ENCODE measurements at places on chromosomes 2 and 18.

DNA sequence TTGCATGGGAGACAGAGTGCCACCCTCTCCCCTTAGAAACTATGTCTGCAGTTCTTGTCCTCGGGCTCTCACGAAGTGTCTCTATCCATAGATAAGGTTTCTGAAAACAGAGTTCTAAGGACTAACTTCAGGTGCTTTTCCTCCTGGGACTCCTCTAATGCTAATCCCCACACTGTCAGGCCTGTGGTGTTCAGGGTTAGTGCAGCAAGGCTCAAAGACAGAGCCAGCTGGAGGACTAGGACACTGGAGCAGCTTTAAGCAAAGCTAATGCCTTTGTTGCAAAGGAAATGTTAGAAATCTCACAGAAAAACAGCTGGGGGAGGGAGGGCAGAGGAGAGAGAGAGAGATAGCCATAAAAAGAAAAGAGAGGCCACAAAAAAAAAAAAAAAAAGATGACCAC is 824.0 kb upstream of the FSHR start:
- no peak for DNase-seq

DNA sequence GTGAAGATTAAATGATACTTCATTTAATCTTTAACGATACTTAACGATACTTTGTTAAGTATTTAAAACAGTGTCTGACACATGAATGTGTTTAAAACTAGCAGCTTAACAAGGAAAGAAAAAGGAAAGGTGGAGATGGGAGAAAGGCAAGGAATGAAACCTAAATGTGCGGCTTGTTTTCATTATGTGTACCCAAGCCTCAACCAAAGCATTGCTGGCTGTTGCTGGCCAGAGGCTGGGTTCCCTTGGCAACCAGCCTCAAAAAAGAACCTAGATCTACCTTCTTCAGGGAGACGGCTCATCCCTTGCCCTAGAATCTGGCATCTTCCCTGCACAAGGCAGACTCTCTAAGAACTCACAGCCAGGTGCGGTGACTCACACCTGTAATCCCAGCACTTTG is 13.8 kb upstream of the PCBP1 start:
- no peak for DNase-seq

DNA sequence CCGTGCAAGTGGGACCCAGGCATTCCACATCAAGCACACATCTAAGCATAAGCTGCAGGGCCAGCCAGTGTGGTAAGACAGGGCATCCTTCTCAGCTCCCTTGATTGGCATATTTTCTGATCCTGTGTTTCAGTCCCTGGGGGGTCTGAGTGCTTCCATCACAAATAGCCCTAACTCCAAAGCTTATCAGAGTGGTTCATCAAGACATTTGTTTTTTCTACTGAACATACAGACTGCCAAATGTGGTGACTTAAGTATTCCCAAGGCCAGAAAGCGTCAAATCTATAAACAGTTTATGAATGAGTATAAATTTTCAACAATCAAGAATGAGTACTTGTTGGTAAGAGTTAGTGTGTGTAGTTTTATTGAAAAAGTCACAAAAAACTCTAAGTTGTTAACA is 18.8 kb downstream of the SPRED2 start:
- no peak for DNase-seq

DNA sequence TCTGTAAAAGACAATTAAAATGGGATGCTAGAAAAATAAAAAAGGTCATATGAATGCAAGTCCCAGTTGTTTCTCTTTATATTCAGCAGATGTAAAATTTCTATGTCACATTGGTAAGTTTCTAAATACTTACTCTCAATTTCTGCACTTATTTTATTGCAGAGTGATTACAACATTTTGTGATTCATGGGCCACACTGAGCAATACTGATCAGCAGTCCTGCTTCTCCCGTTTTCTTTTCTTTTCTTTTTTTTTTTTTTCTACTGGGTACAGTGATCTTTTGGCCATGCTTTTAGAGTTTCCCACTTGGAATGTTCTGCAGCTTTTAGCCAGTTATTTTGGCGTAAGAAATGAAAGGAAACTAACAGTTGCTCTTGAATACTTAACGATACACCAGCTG is 38.8 kb downstream of the LIMS1 start:
- DNase-seq, result no peak

GRCh38 chr2:98796775-98797544 is 66.0 kb upstream of the MGAT4A start:
- no peak for DNase-seq

DNA sequence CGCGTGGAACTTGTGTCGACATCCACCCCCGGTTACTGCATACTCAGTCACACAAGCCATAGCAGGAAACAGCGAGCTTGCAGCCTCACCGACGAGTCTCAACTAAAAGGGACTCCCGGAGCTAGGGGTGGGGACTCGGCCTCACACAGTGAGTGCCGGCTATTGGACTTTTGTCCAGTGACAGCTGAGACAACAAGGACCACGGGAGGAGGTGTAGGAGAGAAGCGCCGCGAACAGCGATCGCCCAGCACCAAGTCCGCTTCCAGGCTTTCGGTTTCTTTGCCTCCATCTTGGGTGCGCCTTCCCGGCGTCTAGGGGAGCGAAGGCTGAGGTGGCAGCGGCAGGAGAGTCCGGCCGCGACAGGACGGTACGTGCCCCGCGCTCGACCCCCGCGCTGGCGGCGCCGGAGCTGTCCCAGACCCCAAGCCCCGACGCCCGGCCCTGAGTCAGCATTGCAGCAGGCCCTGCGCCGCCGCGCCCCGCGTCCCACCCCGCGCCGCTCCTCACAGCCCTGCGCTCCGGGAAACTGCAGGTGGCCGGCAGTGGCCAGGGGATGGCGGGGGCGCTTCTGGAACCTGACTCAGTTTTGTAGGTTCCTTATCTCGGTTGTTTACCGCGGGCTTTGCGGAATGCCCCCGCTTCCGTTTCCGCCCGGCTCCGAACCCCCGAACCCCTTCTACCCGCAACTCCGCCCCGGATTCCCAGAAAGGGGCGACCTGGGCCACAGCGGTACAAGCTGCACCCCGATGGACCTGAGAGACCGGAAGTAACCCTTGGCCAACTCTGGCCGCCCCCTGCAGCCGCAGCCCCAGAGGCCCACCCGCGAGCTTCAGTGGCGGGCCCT is at the start of gene CFLAR:
CFLAR (plus strand) TSS at position 50 of the 844 bp plus-strand sequence. CDS start 13,702 bp downstream, outside the sequence.
- DNase-seq, result peak; percentile 85

DNA sequence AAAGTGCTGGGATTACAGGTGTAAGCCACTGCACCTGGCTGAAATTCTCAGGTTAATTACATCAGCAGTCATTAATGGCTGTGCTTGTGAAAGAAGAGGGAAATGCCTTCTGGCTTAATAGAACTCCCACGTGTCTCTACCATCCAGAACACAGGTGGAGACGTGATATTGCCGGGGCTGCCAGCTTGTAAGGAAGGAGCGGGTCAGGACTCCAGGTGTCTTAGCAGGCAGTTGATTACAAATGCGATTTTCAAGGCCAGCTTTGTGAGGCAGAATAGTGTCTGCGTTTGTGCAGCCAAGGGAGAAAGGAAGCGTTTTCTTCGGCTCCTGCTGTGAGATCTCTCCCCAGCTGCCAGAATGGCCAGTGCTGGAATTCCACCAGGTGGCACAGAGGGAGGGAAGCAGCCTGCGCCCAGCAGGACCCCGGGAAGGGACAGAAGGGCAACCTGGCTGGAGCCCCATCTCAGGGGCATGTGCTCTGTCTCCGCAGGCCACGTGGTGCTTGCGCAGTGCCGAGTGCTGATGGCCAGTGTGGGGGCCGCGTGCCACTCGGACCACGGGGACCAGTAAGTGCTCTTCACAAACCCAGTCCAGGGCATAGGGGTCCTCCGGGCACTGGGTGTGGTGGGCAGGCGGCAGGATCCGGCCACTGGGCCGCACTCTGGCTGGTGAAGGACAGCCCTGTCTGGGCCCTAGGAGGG is 3.7 kb upstream of the ESPNL start:
- DNase-seq, result no peak

- DNase-seq, result no peak
These were observed 95.5 kb upstream of the CELF4 start for GRCh38 chr18:37661061-37661460.

DNA sequence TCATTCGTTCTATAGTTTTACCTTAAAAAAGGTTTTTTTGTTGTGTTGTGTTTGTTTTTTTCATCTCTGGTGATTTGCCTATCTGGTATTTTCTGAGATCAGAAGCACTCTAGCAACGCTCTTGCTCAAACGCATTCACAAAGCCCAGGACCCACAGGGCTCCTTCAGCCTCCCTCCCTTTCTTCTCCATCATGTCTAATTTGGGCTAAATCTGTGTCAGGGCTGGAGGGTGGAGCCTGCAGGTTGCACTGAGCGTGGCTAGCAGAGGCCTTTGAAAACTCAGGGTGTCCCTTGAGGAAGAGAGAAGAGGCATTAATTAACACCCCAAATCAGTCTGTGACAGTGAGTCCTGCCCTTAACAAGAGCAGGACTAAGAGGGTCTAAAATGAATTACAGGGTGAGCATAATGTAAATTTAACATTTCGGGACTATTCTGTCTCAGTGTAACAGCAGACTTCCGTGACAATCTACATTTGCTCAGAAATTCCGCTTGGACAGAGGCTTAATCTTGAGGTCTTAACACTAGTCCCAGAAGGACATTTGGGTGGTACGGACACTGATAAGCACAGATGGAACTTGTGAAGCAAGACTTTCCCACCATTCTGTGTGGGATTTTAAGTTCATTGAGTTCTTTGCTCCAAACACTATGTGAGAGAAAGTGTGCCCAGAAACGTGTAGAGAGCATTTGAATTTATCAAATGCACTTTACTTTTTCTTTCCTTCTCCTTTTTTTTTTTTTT is 174.4 kb upstream of the APCDD1 start:
- DNase-seq, result no peak

GRCh38 chr2:71833855-71834560 is 313.7 kb downstream of the CYP26B1 start:
- no peak for DNase-seq

DNA sequence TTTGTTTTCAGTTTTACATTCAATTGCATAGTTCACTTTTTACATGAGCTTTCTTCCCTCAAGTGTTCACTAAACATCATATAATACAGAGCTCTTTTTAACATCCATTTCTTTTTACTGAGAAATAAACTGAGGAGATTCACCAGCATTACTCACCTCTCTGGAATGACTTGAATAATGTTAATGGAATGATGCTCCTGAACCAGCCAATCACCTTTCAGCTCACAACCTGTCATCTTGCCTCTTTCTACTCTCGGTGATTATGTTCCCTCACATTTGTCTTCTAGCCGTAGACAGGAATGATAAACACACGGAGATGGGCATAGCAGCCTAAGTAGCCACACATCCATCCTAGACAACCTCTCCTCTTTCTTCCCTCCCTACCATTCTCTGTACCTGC is 301.7 kb downstream of the PAX3 start:
- DNase-seq, result no peak

GRCh38 chr2:96540136-96540535 is 3.6 kb downstream of the ARID5A start:
- DNase-seq, result no peak

DNA sequence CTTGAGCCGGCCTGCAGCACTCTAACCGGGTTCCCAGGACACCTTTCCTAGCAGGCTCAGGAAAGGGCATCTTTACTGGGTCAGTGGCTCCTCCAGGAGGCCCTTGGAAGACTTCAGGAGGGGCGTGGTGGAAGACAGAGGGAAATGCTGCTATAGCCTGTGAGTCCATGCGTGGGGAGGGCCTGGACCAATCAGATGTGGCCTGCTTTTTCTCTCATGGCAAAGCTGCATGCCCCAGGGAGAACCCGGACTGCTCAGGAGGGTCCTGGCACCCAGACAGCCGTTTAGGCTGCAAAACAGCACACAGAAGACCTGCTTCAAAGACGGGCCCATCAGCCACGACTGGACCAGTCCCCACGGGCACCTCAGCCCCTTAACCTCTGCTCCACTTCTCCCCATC is 84.4 kb downstream of the EIPR1 start:
- DNase-seq, result no peak

DNA sequence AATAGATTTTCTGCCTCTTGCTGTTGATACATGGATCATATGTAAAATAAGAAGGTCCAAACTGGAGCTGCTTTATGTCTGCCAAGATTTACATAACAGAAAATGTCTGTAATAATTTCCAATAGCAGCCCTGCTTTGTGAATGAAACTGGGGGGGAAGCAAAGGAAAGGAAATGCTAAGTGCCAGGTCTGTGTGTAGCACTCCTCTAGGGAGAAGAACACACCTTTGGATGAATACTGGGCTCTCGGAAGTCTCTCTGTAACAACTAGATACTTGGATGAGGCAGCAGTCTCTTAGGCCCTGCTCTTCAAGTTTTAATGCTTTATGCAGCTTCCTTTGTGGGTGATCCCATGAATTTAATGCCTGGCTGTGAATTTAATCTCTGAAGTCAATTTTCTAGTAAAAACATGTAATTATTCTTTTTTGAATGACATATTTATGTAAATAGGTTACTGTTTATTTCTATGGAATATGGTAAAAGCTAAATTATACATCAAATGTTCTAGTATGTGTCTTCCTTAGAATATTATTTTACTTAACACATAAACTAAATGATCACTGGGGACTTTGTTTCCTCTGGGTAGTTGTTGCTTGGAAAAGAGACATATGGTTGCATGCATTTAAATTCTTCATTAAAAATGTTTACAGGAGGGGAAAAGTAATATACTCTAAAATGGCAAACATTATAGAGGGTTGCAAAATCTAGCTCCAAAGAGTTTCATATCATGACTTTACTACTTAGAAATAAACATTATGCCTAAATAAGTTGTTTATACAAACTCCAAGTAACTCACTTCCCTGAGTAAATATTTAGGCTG is 336.6 kb upstream of the CWC22 start:
- DNase-seq, result no peak

- no peak for DNase-seq
These were observed 128.3 kb upstream of the ETAA1 start for GRCh38 chr2:67268797-67269196.

- no peak for DNase-seq
These were observed 166.2 kb downstream of the PHLPP1 start for GRCh38 chr18:62881509-62882016.

- no peak for DNase-seq
These were observed 45.0 kb downstream of the SLC4A1AP start for GRCh38 chr2:27708666-27709065.

- no peak for DNase-seq
These were observed 91.1 kb downstream of the ZNF532 start for GRCh38 chr18:58955738-58956137.

DNA sequence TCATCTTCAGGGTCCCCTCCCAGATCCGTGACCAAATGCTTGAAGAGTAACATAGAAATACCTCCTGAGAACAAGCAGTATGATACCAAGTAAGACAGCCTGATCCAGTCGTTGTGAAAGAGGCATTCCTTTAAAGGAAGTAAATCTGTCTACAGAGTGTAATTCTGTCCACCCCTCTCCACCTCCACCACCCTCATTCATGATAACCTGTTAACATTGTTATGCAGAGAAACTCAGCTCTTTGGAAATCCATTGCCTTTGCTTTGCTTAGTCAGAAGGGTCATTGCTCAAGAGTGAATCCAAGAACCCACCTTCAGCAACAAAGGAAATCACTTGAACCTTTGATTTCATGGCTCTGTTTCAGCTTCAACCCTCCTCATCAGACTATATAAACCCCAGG is 155.6 kb downstream of the CYP26B1 start:
- no peak for DNase-seq

Measured in activated CD4-positive, alpha-beta T cell treated with anti-CD3 and anti-CD28 coated beads, Interleukin-2, amount 10 ng/mL, durations not matched to agents 7 days and 5 days (primary cell).